Right kidney (tissue), 9 donors: ENCODE measurements at places on chromosomes 2 and 18.

GRCh38 chr2:165876712-165877111 is 76.9 kb downstream of the TTC21B start:
- DNase-seq = no peak

GRCh38 chr2:137689549-137689948 is 274.7 kb upstream of the HNMT start:
- DNase-seq = no peak

- no peak for DNase-seq
These were observed 1.1 kb downstream of the TTL start for GRCh38 chr2:112483042-112483473.

GRCh38 chr2:187271825-187272224 is 176.2 kb downstream of the CALCRL start:
- no peak for DNase-seq

GRCh38 chr2:201906777-201907562 is 100.6 kb downstream of the CDK15 start:
- no peak for DNase-seq

DNA sequence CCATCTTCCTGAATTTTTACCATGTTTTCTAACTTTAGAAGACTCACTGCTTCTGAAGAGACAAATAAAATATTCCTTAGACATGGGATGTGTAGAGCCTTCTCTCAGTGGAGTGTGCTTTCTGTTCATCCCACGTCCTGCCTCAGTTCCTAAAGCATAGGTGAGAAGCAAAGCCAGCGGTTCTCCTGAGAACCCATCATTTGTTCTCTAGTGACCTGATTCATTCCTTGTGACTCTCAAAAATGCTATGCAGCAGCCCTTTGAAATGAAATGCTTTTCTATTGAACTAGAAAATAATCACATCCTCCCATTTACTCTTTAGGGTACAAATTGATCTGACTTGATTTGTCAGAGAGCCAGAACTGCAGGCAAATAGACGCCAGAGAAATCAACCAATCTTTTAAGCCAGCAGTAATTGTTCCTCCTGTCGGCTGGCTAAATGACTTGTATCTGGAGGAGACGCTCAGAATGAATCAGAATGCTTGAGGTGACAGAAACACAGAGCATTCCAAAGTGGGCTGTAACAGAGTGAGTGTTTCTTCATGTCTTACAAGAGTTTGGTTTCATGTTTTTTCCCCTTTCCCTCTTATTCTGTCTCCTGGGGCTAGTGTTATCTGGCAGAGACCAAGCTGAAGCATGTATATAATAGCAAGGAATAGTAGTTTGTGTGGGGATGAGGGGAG is 81.3 kb upstream of the TMEM178A start:
- no peak for DNase-seq

DNA sequence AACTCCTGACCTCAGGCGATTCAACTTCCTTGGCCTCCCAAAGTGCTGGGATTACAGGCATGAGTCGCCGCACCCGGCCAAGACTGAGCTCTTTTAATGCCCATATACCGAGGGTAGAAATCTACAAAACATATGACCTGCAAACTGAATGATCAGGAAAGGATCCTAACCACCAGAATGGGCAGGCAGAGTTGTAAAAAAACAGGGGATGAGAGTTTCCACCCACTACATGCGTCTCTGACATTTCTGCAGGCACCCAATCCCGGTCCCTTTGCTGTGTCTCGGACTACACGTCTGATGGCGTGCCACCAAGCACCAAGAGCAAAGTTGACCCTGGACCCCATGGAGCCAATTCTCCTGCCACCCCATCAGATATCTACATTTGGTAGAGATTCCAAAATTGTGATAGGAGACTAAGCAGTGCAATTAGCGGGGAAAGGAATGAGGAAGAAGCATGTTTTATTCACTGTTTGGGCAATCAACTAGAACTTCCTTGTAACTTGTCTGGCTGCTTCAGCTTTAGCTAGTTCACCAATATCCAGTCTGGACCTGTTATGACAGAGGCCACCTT is 74.1 kb downstream of the ATP8B1 start:
- DNase-seq = no peak

GRCh38 chr18:36513556-36513955 is 216.0 kb downstream of the FHOD3 start:
- DNase-seq = no peak

DNA sequence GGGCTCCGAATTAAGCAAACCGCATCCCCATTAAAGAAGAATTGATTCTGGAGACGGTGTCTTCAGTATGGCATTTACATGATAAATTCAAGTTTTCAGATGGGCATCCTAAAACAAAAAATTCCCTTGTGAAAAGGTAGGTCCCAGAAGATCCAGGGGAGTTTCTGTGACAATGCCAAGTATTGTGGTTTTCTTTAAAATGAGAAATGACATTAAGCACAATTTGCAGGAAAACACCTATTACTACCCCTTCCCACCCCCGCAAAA is 689 bp upstream of the YWHAQ start:
- no peak for DNase-seq

DNA sequence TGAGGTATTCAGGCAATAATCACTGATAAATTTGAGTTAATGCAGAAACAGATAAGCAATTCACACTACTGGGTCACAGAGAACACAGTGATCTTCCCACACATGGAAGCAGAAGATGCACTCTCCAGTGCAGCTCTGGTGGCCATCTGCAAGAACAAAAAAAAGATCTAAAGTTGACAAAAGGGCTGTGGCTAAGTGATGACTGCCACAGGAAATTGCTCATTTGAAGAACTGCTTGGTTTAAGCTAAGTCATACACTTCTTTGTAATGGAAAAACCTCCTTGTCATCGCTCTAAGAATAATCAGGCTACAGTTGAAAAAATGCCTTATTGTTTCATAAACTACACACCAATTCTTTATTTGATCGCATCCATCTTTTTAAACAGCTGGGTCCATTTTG is 115.1 kb downstream of the DTNB start:
- DNase-seq = no peak

DNA sequence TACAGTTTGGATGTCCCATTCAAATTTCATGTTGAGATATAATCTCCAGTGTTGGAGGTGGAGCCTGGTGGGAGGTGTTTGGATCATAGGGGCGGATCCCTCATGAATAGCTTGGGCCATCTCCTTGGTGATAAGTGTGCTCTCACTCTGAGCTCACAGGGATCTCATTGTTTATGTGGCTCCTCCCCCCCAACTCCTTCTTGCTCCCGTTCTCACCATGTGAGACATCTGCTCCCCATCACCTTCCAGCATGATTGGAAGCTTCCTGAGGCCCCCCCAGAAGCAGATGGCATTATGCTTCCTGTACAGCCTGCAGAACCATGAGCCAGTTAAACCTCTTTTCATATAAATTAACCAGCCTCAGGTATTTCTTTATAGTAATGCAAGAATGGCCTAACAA is 3.0 kb upstream of the INPP1 start:
- no peak for DNase-seq
